Hepatocyte (in vitro differentiated cells): ENCODE measurements at places on chromosomes 16 and 17.

DNA sequence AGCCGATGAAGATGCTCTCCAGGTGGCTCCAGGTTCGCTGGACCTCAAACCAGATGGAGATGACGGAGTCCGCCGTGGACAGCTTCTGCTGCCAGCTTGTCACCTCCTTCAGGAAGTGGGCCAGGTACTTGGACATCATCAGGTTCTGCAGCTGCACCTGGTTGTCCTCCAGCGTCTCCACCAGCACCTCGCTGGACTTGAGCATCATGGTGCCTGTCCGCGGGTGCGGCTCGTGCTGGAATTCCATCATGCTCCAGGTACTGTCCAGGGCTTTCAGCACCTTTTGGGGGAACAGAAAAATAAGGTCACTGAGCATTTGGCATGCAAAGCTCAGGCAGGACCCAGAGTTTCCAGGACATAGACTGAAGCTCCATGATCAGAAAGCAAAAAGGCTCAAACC lies 69.7 kb downstream of the DNAH17 start:
- H3K27me3 ChIP-seq = no peaks in the 10 kb centered on the region
- no peak overlapping the region for H3K4me3 ChIP-seq
- H3K36me3 ChIP-seq = no peaks in the 10 kb centered on the region
- no peak overlapping the region for H3K27ac ChIP-seq
- DNase-seq = no peak

DNA sequence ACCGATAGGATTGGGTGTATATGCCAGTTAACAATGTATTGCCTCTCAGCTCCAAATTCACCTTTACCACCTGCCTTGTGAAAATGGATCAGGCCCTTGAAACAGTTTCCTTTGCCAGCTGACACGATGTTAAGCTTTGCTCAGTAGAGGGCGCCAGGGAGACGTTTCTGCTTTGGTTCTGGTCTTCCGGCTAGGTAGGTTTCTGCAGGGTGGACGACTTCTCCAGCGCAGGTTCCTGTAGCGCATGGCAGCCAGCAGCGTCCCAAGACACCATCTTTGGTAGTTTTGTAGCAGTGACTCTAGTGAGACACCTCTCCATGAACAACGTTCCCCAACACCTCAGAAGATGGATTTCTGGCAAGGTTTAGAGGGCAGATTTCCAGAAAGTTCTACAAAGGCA lies 24.0 kb downstream of the SYCE1L start:
- no peak for DNase-seq
- no peak overlapping the region for H3K4me3 ChIP-seq
- no peaks in the 10 kb centered on the region for H3K36me3 ChIP-seq
- no peaks in the 10 kb centered on the region for H3K27me3 ChIP-seq
- no peaks in the 10 kb centered on the region for H3K4me1 ChIP-seq

DNA sequence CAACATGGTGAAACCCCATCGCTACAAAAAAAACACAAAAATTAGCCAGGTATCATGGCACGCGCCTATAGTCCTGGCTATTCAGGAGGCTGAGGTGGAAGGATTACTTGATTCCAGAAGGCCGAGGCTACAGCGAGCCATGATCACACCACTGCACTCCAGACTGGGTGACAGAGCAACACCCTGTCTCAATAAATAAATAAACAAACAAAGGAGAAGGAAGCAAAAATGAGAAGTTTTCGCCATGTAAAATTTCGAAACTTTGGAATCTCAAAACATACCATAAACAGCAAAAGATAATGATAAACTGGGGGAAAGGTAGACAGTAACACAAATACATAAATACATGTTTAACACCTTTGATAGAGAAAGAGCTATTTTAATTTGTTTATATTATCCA lies 130.9 kb downstream of the ZFHX3 start:
- peaks cover 11% of the 10 kb centered on the region for H3K4me1 ChIP-seq
- H3K27ac ChIP-seq = no peak overlapping the region
- no peak for DNase-seq
- no peak overlapping the region for H3K4me3 ChIP-seq
- H3K27me3 ChIP-seq = no peaks in the 10 kb centered on the region
- H3K36me3 ChIP-seq = no peaks in the 10 kb centered on the region

DNA sequence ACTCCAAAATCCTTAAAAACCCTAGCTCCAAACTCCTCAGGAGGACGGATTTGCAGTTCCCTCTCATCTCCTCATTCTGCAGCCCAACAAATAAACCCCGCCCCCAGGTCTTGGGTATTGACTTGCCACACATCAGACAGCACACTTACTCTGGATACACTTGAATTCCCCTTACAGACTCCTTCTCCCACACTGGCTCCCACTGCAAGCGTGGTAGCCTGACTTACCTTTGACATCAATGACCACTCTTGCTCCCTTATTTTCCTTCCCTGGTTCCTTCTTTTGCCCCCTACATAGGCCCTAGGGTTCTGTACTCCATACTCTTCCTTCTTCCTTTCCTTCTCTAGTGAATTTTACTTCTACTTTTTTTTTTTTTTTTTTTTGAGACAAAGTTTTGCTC lies 7.5 kb downstream of the RFFL start:
- H3K27ac ChIP-seq = no peak overlapping the region
- H3K4me3 ChIP-seq = no peak overlapping the region
- DNase-seq = no peak
- H3K27me3 ChIP-seq = no peaks in the 10 kb centered on the region
- H3K4me1 ChIP-seq = peaks cover 18% of the 10 kb centered on the region

DNA sequence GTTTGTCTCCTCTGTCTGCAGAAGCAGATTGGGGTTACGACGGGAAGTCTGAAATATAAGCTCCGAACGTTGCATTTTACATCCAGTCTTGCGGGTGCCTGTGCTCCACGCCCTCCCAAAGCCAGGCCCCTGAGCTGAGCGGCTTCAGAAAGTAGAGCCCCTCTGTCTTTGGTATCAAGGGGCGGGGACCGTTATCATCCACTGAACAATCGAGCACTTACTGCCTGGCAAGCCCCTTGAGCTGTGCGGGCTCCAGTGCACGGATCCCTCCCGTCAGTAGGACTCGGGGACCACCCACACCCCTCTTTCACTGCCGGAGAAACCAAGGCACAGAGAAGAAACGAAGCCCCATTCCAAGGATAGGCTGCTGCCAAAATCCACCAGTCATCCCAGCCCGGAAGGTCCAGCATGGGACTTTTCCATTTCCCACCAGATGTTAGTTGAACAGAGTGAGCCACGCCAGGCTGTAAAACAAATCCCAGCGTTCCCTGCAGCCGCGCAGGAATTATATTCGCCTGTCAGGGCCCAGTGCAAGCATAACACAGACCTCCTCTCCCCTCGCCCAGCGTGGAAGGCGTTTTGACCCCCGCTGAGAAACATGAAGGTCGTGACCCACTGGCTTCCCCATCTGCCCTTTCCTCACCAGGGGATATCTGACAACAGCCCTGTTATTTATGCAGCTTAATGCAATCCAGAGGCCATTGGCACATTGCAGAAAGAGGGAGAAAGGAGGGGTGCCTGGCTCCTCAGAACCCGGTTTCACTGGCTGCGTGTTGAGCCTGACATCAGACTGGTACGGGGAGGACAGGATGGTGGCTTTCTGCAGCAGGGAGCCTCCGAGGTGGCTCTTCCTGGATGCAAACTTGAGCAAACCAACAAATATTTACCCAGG lies 212.2 kb upstream of the FOXF1 start:
- H3K4me1 ChIP-seq = peaks cover 45% of the 10 kb centered on the region
- H3K27me3 ChIP-seq = peaks cover 18% of the 10 kb centered on the region
- H3K4me3 ChIP-seq = no peak overlapping the region
- peak overlapping the region; percentile 83 for H3K27ac ChIP-seq
- H3K36me3 ChIP-seq = no peaks in the 10 kb centered on the region

DNA sequence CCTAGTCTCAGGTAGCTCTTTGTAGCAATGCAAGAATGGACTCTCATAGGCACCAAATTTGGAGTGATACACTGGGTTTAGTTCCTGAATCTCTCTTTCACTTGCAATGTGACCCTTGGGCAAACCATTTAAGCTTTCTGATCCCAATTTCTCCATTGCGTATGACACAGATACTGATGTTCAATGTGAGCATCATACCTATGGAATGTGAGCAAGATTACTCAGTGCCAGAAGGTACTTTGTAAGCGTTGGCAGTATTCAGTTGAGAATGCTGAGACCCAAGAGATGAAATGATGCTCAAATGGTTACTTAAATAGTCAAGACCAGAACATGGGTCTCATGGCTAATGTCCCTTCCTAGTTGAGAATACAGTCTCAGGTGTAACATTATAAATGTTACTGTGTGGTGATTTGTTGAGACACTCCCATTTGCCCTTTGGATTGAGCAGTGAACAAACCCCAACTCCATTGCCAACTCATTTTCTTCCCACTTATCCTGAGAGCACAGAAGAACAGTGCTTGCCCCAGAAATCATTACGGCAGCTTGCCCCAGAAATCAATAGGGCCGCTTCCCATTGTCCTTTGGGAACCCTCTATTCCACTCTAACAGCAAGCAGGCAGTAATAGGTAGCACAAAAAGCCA lies 134.1 kb downstream of the SOX9 start:
- no peaks in the 10 kb centered on the region for H3K4me1 ChIP-seq
- no peaks in the 10 kb centered on the region for H3K36me3 ChIP-seq
- H3K4me3 ChIP-seq = no peak overlapping the region
- no peak for DNase-seq
- no peak overlapping the region for H3K27ac ChIP-seq
- no peaks in the 10 kb centered on the region for H3K27me3 ChIP-seq

DNA sequence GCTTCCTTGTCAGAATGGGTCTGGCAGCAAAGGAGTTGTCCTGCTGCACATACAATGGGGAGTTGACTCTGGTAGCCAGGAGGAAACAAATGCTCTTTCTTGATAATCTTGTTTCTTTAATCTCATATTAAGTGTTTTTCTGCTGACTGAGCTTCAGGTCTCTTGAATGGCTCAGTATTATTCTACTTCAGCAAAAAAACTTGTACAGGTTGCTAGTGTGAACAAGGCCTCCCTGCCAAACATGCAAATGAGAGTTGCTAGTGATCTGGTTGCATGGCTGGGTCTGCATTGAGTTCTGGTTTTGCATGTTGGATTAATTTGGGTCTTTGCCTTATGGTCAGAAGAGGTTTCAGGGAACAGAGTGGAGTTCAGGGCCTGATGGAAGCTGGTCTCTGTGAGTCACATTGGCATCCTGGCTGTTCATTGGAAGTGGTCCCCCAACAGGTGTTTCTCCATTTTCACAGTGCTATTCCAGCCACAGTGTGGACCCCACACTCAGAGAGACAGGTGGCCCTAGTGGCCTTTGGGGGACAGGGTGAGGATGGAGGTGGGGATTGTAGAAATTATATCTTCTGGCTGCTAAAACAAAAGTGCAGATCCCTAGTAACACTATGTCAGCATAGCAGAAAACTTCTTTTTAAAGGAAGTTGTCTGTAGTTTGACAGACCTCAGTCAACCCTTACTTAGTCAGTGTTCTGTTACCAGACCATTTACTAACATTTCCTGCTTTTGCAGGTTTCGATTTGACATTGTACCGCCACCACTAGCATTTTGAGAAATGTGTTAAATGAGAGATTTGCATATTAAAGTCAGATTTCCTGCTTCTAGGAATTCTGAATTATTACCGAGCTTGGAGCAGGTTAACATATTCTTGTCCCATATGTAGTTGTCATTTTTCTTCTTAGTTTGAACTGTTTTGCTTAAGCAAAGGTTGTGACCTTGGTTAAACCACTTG lies 47.1 kb downstream of the EPN2 start:
- H3K4me3 ChIP-seq = no peak overlapping the region
- no peaks in the 10 kb centered on the region for H3K27me3 ChIP-seq
- no peak overlapping the region for H3K27ac ChIP-seq
- DNase-seq = no peak
- H3K4me1 ChIP-seq = no peaks in the 10 kb centered on the region

DNA sequence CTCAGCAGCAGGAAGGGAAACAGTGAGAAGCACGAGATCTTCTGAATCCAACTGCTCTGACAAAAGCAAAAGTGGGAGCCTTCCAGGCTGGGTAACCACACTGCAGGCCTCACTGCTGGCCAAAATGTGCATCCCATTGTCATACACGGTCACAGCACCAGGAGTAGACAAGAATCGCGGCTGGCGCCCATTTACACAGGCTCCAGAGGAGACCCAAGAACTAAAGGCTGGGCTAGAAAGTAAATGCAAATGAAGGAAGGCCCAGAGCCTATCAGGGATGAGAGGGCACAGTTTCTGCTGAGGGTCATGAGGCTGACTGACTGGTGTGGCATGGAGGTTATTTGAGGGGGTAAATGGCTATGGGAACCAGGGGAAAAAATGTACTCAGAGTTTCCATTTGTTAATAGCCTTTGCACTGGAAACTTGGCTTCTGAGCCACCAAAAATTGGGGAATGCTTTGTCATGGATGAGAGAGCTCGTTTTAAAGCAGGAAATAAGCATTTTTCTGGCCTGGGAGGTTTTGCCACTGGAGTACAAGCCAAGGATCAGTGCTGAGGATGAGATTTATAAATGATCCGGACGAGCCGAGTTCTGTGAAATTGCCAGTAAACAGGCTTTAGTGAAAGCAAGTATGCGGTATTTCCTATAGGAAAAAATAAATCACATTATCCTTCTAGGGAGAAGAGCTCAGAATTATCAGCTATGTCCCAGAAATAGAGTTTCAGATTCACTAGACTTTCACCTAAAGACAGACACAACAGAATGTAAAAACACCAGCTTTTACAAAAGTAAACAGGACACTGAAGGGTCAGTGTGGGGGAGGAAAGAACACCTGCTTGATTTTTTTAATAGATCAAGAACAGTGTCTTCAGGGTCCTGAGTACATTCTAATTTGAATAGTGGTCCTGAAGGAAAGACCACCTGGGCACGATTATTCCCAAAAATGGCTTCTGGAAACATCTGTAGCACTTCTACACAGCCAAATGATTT lies 66.9 kb upstream of the GSG1L start:
- H3K4me1 ChIP-seq = no peaks in the 10 kb centered on the region
- H3K36me3 ChIP-seq = no peaks in the 10 kb centered on the region
- H3K27ac ChIP-seq = no peak overlapping the region

GRCh38 chr16:30032083-30032819 lies 1.2 kb upstream of the TLCD3B start:
- no peaks in the 10 kb centered on the region for H3K36me3 ChIP-seq
- H3K27ac ChIP-seq = no peak overlapping the region
- peaks cover 62% of the 10 kb centered on the region for H3K27me3 ChIP-seq
- H3K4me1 ChIP-seq = peaks cover 7% of the 10 kb centered on the region
- DNase-seq = peak; percentile 71

- H3K36me3 ChIP-seq = no peaks in the 10 kb centered on the region
- no peak for DNase-seq
These were observed 2.4 kb downstream of the PDIA2 start for GRCh38 chr16:285146-286055.

GRCh38 chr17:27413315-27413714 lies 42.9 kb upstream of the KSR1 start:
- H3K36me3 ChIP-seq = no peaks in the 10 kb centered on the region
- H3K27ac ChIP-seq = no peak overlapping the region
- no peak for DNase-seq
- H3K27me3 ChIP-seq = no peaks in the 10 kb centered on the region

- peaks cover 24% of the 10 kb centered on the region for H3K4me1 ChIP-seq
- no peaks in the 10 kb centered on the region for H3K36me3 ChIP-seq
- DNase-seq = no peak
- H3K27me3 ChIP-seq = no peaks in the 10 kb centered on the region
These were observed 1.1 kb downstream of the SLC12A4 start for GRCh38 chr16:67967183-67967957.

- no peaks in the 10 kb centered on the region for H3K27me3 ChIP-seq
- DNase-seq = peak; percentile 37
- no peaks in the 10 kb centered on the region for H3K36me3 ChIP-seq
- peaks cover 18% of the 10 kb centered on the region for H3K4me1 ChIP-seq
These were observed 524 bp downstream of the IQCK start for GRCh38 chr16:19718624-19718965.

- no peak overlapping the region for H3K27ac ChIP-seq
- DNase-seq = no peak
- no peaks in the 10 kb centered on the region for H3K36me3 ChIP-seq
- H3K4me3 ChIP-seq = no peak overlapping the region
These were observed 33.5 kb downstream of the SRL start for GRCh38 chr16:4208341-4208751.
